Karpas-422 (cell line): ENCODE measurements at places on chromosomes 3 and 15. TPM values are rescaled to one million over a fixed set of nuclear protein-coding genes. Genes with fewer than 3 reads are reported as not detected.

DNA sequence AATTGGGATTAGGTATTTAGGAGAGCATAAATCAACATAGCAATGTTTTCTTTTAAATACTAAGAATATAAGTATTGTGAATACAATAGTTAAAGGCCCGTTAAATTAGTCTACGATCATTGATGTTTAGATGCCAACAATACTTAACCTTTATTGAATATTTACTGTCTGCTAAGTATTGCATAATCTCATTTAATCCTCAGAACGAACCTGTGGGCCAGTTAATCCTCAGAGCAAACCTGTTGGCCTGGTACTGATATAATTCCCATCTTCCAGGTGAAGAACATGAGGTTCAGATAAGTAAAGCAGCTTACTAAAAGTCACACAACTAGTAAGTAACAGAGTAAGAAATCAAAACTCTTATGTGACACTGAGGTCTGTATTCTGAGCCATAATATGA, 57.4 kb upstream of the ACKR4 start:
- no peak for DNase-seq

DNA sequence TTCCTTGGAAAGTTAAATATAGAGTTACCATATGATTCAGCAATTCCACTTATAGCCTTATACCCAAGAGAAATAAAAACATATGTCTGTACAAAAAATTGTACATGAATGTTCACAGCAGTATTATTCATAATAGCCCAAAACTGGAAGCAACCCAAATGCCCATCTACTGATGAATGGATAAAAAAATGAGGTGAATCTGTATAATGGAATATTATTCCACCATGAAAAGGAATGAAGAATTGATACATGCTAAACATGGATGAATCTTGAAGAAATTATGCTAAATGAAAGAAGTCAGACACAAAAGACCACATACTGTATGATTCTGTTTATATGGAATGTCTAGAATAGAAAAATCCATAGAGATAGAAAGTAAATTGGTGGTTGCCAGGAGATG, 61.4 kb downstream of the TTC23 start:
- no peak for DNase-seq

- DNase-seq, result no peak
These were observed 86.2 kb upstream of the OCA2 start for GRCh38 chr15:28185148-28185895.

DNA sequence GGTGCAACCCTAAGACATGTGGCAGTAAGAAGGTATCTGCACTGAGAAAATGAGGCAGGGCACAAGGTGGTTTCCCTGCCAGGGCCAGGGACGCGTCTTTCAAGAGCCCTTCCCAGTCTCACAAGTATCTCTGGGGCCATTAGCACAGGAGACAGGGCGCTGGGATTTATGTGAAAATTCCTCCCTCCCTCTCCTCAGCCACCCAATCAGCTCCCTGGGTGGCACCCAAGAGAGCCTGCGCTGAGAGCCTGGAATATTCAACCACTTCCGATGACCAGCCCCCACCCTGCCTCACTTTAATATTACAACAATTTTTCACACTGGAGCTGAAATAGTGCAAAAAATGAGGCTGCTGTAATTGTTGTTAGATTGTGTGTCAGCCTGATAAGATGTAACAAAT, 26.1 kb downstream of the SEC61A1 start:
- DNase-seq, result no peak

DNA sequence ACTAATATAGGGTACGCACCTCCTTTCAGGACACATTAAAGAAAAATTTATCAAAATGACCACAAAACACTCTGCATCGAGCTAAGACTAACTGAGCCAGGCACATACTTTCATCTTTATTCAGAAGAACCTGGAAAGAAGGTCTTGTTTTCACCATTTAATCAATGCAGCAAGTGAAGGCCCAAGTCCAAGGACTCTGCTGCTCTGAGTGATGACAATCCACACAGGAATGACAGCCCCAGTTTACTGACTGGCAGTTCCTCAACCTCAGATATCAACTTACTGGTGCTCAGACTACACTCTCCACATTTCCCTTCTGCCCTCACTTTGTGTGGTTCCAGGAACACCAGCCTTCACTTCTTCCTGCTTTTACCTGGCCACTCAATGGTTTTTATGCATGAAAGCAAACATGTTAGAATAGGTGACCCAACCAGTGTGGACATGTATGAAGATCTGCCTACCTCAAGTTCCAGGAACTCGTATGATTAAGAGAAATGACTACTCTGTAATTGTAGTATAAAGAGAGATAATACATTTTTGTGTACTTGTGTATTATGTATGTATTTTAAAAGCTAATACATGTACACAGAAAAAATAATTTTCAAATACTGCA, 29.1 kb upstream of the RASA2 start:
- DNase-seq, result no peak

- no peak for DNase-seq
These were observed 10.5 kb upstream of the ACSBG1 start for GRCh38 chr15:78244893-78245292.

NOX5 gene
- not detected in 2 replicates for total RNA-seq

RNU6-1 gene
- not detected in 2 replicates for total RNA-seq
